ENCODE measurements at places on chromosomes 3 and 15. TPM values are rescaled to one million over a fixed set of nuclear protein-coding genes. Genes with fewer than 3 reads are reported as not detected.

- H3K36me3 ChIP-seq = no peaks in the 10 kb centered on the region
- no peak for DNase-seq
- H3K4me1 ChIP-seq = peaks cover 10% of the 10 kb centered on the region
- no peaks in the 10 kb centered on the region for H3K27me3 ChIP-seq
- no peak overlapping the region for H3K4me3 ChIP-seq
- no peak overlapping the region for H3K27ac ChIP-seq
These were observed 63.1 kb downstream of the ITGA11 start for GRCh38 chr15:68368731-68369435.

GRCh38 chr3:152319256-152319655, 50.5 kb downstream of the MBNL1 start:
- no peak overlapping the region for H3K27ac ChIP-seq
- H3K27me3 ChIP-seq = no peaks in the 10 kb centered on the region
- H3K4me1 ChIP-seq = peaks cover 24% of the 10 kb centered on the region
- no peak overlapping the region for H3K4me3 ChIP-seq
- DNase-seq = no peak

The FSD2 gene
- total RNA-seq = not detected

DNA sequence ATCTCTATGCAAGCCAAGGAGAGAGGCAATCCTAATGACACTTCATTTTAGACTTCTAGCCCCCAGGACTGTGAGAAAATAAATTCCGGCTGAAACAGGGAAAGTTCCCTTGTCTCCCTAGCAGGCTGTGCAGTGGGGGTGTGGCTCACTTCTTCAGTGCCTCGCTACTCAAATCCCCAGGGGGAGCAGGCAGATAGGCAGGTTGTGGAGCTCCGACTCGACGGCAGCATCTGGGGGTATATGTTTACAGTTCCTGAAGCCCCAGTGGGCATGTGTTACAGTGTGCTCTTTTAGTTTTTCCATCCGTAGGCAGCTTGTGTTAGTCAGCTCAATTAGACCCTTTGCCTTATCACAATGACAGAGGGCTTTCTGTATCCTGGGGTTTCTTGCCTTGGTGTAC, 836.5 kb downstream of the PDCD6IP start:
- H3K27ac ChIP-seq = no peak overlapping the region
- H3K4me1 ChIP-seq = no peaks in the 10 kb centered on the region
- H3K4me3 ChIP-seq = no peak overlapping the region

The MAGEL2 gene
- total RNA-seq = not detected

The TGM5 gene
- not detected for total RNA-seq

DNA sequence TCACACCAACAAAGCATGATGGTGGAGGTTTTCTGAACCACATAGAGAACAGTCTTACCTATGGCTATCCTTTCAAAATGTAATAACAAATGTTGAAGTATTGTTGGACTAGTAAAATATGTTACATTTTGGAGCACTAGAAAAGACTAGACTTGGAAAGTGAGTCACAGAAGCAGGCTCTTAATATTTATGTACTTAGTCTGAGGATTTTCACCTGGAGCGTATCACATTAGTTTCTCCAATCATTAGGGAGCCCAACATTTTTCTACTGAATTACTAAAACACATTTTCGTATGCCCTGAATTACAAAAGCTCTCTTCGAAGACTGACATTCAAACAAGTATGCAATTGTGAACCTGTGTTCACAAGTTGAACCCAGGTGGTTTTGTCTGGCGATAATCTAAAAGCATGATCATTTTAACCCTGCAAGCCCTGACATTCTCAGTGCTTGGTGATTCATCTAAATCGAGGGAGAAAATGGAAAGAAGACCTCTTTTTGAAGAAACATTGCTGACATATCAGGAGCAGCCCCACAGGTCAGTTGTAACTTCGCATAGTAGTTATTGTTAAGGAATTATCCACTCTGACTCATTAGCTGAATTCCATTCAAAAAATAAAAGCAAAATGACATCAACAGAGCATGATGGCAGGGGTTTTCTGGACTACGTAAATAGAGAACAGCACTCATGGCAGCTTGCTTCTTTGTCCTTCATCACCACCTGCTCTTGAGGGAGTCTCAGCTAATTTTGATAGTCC, 679.8 kb upstream of the NECTIN3 start:
- DNase-seq = no peak
- no peak overlapping the region for H3K4me3 ChIP-seq
- H3K27ac ChIP-seq = no peak overlapping the region
- no peaks in the 10 kb centered on the region for H3K36me3 ChIP-seq
- no peaks in the 10 kb centered on the region for H3K27me3 ChIP-seq

The FAIM gene
- total RNA-seq = 12.2 TPM

- no peaks in the 10 kb centered on the region for H3K27me3 ChIP-seq
- no peaks in the 10 kb centered on the region for H3K36me3 ChIP-seq
- no peak for DNase-seq
- H3K4me1 ChIP-seq = no peaks in the 10 kb centered on the region
These were observed 26.4 kb downstream of the CBLB start for GRCh38 chr3:105842449-105842848.

DNA sequence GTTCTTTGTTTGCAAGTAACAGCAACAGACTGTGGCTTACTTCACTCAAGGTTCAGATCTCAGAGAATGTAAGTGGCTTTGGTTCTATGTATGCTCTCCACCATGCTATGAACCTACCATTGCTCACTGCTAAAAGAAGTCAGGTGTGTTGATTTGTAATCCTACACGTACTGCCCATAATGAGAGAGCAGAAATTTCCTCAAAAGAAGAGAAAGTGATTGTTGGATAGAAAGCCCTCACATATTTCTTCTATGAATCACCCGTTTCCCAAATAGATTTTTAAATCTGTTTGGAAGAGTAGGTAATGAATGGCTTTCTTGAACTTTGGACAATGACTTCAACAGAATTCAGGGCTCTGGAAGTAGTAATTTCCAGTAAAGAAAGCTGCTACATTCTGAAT, 565.4 kb downstream of the ROBO2 start:
- H3K27me3 ChIP-seq = no peaks in the 10 kb centered on the region
- H3K36me3 ChIP-seq = no peaks in the 10 kb centered on the region
- H3K4me3 ChIP-seq = no peak overlapping the region
- no peaks in the 10 kb centered on the region for H3K4me1 ChIP-seq

DNA sequence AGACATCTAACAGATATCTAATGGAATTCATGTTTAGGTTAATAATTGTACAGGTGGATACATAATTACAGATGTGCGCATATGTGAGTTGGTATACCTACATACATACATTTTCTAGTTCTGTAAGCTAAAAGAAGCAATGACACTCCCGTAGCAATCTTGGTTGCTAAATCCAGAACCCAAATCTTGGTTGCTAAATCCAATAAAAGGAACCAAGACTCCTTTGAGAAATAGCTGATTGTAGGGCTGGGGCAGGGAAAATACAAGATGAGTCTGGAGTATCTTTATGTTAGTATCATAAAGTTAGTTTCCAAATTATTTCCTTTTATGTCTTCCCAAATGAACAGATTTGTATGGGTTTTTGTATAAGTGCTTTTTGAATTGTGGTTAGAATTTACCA, 135.2 kb downstream of the TMCC1 start:
- no peaks in the 10 kb centered on the region for H3K27me3 ChIP-seq
- no peaks in the 10 kb centered on the region for H3K36me3 ChIP-seq
- H3K27ac ChIP-seq = no peak overlapping the region
- DNase-seq = no peak

- no peaks in the 10 kb centered on the region for H3K27me3 ChIP-seq
- H3K36me3 ChIP-seq = no peaks in the 10 kb centered on the region
- no peak for DNase-seq
- H3K27ac ChIP-seq = no peak overlapping the region
These were observed 8.5 kb upstream of the CCDC80 start for GRCh38 chr3:112649478-112649735.

DNA sequence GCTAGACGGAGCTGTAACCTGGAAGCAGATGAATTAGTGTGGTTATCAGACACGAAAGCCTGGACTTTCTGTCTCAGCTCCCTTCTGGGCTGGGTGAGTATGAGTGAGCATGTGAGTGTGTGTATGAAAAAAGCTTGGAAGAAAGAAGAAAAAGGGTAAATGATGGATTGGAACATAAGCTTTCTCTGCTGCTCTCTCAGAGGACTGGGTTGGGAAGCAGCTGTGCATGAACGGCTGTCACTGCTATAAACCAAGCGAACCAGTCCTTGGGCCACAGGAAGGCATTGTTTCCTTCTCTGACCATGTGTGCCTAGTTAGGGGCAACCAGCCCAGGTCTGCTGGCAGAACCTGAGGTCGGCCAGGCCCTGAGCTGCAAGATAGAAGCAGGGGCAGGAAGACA, 37.0 kb downstream of the UMPS start:
- no peaks in the 10 kb centered on the region for H3K27me3 ChIP-seq
- H3K27ac ChIP-seq = no peak overlapping the region
- peaks cover under 1% of the 10 kb centered on the region for H3K36me3 ChIP-seq
- no peak for DNase-seq
- no peak overlapping the region for H3K4me3 ChIP-seq

DNA sequence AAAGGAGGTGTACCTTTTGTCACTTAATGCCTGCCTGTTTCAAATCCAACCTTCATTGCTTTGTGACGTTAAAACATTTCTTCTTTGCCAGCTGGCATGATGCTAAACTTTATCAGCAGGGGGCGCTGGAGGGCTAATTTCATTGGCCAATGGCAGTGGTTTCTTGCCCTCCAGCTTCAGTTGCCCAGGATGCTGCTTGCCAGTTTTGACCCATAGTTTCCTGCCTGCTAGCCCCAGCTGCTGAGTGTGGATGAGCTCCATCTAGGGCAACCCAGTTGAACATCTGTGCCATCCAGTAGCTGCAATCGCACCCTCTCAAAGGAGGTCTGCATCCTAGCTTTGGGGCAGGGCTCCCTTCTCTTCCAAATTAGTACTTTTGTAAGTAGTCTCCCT, 22.1 kb downstream of the ACKR2 start:
- DNase-seq = peak; percentile 65
- H3K4me1 ChIP-seq = peaks cover 29% of the 10 kb centered on the region
- H3K27ac ChIP-seq = no peak overlapping the region
- no peaks in the 10 kb centered on the region for H3K27me3 ChIP-seq
- no peaks in the 10 kb centered on the region for H3K36me3 ChIP-seq

The ADIPOQ gene
- total RNA-seq = not detected

DNA sequence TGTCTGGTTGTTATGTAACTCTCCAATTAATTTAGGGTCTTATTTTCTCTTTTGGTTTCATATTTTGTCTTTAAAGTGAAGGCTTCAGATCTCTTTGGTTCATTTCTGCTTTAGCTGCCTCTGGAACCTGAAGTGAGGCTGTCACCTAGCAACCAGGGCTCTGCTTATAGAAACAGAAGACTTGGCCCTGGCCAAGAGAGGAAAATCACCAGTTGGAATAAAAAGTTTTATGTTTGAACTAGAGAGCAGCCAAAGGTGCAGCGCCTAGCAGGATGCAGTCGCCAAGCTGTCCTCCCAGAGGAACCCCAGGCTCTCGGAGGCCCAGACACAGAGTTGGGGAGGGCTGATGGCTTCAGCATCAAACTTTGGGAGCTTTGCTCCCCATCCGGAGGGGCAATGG, 41.1 kb downstream of the LYZL4 start:
- no peaks in the 10 kb centered on the region for H3K27me3 ChIP-seq
- H3K4me3 ChIP-seq = no peak overlapping the region
- H3K36me3 ChIP-seq = no peaks in the 10 kb centered on the region
- H3K27ac ChIP-seq = no peak overlapping the region

DNA sequence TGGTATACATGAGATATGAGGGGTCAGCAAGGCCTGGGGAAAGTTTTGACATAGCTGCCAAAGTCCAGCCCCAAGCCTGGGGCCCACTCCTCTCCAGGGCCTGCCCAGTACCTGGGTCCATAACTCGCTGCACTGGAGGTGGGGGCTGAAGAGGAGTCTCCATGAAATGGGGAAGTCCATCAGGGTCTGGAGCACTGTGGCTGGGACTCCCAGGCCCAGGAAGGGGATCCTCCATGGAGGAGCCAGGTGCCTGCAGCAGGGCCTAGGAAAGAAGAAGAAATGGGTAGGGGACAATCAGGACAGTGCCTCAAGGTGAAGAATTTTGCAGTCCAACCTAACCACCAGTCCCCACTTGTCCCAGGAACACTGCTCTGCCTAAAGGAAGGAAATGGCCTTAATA, 8.2 kb downstream of the GORASP1 start:
- peaks cover 6% of the 10 kb centered on the region for H3K36me3 ChIP-seq
- DNase-seq = no peak
- H3K4me3 ChIP-seq = no peak overlapping the region
- H3K27me3 ChIP-seq = no peaks in the 10 kb centered on the region
- no peak overlapping the region for H3K27ac ChIP-seq

DNA sequence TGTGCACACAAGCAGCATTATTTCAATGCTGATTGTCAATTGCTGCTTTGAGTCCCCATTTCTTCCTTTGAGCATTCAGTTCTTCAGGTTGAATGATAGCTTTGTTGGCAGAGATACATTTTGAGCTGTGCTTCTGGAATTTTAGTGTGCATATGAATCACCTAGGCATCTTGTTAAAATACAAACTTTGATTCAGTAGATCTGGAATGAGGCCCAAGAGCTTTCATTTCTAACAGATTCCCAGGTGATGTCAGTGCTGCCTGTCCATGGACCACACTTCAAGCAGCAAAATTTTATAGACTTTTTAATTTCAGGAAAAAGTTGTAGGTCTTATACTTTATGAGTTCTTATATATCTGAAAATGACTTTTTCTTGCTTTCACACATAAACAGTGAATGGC, 131.1 kb downstream of the ADAMTSL3 start:
- H3K4me3 ChIP-seq = no peak overlapping the region
- no peaks in the 10 kb centered on the region for H3K36me3 ChIP-seq
- no peak overlapping the region for H3K27ac ChIP-seq
- H3K4me1 ChIP-seq = no peaks in the 10 kb centered on the region
- H3K27me3 ChIP-seq = no peaks in the 10 kb centered on the region

DNA sequence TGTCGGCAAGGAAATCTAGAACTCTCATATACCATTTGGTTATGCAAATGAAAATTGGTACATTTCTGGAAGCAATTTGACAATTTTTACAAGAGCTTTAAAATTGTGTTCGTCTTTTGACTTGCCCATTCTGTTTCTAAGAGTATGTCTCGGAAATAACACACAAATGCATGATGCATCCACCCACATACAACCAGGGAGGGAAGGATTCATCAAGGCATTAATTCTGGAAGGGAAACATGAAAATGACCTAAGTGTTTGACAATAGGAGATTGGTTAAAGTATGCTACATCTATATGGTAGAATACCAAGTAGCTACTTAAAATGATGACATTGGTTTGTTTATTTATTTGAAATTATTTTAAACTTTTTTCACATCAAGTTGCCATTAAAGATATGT, 58.6 kb downstream of the PIAS1 start:
- H3K4me3 ChIP-seq = no peak overlapping the region
- no peaks in the 10 kb centered on the region for H3K4me1 ChIP-seq
- no peak for DNase-seq
- H3K27ac ChIP-seq = no peak overlapping the region

The ISLR gene
- 0.12 TPM for total RNA-seq

GRCh38 chr15:100116416-100117190, 225.2 kb downstream of the ADAMTS17 start:
- H3K27me3 ChIP-seq = no peaks in the 10 kb centered on the region
- no peak for DNase-seq
- no peak overlapping the region for H3K27ac ChIP-seq

- no peaks in the 10 kb centered on the region for H3K4me1 ChIP-seq
- no peaks in the 10 kb centered on the region for H3K36me3 ChIP-seq
- peak; percentile 6 for DNase-seq
- no peak overlapping the region for H3K4me3 ChIP-seq
These were observed 599.0 kb downstream of the MAGI1 start for GRCh38 chr3:65439641-65440284.
